Stimulated activated CD8-positive, alpha-beta memory T cell treated with anti-CD3 and anti-CD28 coated beads, Interleukin-4, amount 100 ng/mL, for 4 hours (primary cell): ENCODE measurements at places on chromosomes 1 and 21.
A peak's percentile ranks its signal among the peaks of the same experiment; 100 is the strongest.

GRCh38 chr1:32241001-32241763, 5.8 kb upstream of the FAM167B start:
- no peak for DNase-seq

DNA sequence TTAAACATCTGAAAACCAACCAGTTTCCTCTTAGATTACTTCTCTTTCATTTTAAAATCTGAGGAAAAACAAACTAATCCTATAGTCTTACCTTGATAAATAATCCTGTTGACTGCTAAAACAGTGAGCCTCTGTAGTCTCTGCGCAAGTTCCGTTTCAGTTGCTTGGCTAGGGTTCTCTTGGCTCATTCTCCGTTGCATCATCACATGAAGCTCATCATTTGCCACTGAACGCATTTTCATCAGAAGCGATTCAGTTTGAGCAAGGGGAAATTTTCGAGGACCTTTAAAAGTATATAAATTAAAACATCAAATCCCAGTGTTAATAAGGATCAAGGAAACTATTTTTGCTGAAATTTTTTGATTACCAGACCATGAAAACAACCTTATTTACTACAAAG, 96.7 kb upstream of the GNG4 start:
- DNase-seq = no peak

GRCh38 chr1:27388337-27389005, 4.0 kb upstream of the GPR3 start:
- peak; percentile 45 for DNase-seq

DNA sequence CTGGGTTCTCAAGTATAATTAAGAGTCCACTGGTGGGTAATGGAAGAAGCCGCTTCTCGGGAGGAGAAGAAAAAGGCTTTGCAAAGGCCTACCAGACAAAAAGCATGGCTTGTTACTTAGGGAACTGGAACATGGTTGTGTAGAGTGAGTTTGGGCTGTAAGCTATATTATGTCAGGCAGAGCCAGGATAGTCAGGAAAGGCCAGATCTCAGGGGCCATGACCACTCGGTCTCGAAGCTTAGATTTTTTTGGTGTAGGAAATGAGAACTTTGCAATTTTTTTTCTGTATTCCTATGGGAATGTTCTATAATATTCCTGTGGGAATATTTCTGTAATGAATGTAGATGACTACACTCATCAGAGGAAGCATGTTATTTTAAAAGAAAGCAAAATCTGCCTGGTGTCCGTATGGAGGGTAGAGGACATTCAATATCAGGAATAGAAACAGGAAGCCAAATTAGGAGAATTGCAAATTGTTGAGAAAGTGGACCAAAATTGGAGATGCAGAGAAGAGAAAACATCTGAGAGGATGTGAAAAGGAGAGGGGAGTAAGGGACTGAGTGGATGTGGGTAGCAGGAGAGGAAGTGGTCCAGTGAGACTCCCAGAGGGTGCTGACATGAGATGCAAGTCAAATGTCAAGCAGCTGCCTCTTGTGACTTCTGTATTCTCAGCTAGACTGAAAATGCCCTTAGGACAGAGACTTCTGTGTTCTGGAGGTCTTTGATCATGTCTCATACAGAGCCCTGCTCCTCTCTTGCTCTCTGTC, 45.2 kb upstream of the HAO2 start:
- DNase-seq = no peak

DNA sequence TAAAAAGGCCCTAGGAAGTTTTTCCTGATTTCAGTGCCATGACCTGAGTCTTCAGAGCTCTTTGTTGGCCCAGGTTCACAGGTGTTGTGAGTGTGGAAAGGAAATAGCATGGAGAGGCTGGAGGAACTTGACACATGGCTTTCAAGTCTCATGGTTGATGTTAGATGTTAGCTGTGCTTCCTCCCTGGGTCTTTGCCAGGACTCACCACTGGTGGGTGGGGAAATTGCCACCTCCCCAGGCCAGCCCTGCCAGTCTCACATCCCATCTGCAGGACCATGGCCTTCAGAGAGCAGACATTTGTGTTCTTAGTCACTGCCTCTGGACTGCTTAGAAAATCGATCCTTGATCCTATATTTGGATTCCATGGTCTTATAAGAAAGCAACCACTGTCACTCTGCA, 383.2 kb downstream of the DISC1 start:
- DNase-seq = no peak

GRCh38 chr1:175514387-175514953, 228.9 kb downstream of the TNR start:
- DNase-seq = no peak

DNA sequence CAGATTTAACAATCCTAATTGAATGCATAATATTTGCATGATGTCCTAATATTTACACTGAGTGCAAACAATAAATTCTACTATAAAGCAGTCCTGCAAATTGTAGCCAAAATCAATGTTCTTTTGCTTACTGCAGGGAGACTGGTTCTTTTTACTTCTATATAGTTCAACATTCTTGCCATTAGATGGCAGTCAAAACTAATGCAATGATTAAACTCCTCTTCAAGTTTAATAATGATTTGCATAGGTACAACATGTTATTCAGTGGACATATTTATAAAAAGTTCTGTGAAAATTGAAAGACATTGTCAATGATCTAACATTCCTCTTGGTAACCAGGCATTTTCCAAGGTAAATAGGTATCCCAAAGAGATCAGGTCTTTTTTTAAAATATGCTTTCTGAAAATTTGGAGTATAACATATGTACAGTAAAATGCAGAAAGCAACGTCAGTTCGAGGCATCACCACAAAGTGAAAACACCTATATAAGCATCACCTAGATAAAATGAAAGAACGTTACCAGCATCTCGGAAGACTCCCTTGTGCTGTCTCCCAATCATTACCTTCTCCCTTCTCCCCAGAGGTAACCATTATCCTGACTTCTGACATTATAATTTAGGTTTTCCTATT, 9.8 kb upstream of the FNBP1L start:
- no peak for DNase-seq

DNA sequence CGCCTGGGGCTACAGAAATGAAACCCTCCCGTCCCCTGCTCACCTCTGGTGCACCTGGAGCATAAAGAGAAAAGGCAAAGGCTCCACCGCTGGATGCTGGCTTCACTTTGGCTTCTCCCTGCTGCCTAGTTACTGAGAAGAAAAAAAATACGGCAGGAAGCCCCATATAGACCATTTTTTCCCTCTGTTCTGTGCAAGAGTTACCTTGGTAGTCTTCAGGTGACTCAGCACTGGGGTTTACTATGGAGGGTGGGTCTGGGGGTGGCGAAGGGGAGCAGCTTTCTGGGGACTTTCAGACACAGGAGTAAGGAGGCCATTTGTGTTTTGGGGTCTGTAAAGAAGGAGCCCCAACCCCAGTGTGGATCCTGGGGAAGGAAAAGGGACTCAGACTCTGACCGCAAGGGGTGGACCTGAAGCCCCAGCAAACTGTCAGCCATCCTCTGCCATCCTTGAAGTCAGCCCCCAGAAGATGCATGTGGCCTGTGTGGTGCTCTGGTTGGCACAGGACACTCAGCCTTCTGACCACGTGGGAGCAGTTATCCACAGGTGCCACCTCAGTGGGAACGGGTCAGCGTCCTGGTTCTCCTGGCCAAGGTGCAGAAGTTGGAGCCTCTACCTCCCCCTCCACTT, 25.9 kb upstream of the EPS8L3 start:
- no peak for DNase-seq

GRCh38 chr1:36709869-36710481, 227.3 kb upstream of the CSF3R start:
- no peak for DNase-seq

- DNase-seq = no peak
Measured at GRCh38 chr1:210223226-210223904, 9.2 kb upstream of the SERTAD4 start.

GRCh38 chr1:181175356-181175910, 86.9 kb downstream of the IER5 start:
- DNase-seq = no peak

GRCh38 chr1:100229681-100230443, 19.8 kb downstream of the DBT start:
- DNase-seq = no peak

DNA sequence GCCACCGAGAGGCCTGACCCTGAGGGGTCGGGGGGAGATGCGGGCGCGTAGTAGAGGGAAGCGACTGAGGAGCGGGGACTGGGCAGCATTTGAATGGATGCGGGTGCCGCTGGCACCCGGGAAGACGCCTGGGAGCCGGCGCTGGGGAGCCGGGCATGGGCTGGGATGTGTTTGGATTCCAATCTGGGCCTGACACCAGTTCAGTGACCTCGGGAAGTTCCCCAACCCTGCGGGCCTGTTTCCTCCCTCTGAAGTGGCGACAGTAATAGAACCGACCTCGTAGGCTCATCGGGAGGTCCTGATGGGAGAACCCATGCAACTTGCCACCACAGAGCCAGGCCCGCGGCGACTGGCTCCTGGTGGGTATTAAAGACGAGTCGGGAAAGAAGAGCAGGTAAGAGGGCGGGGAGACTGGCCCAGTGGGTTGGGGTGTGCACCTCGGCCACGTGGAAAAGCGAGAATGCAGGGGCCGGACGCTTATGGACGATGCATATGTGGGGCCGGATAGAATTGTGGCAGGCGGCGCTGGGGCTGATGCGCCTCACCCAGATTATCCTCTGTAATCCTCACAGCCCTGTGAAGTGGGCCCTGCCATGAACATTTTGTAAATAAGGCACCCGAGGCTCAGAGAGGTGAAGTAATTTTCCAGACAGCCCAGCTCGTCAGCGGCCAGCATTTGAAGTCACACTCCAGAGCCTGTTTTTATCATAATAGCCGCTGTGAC, 105.8 kb downstream of the SLC16A1 start:
- DNase-seq = no peak

GRCh38 chr1:20380175-20380574, 89.5 kb downstream of the VWA5B1 start:
- no peak for DNase-seq

GRCh38 chr1:244165701-244166100, 114.6 kb downstream of the ZBTB18 start:
- DNase-seq = no peak

DNA sequence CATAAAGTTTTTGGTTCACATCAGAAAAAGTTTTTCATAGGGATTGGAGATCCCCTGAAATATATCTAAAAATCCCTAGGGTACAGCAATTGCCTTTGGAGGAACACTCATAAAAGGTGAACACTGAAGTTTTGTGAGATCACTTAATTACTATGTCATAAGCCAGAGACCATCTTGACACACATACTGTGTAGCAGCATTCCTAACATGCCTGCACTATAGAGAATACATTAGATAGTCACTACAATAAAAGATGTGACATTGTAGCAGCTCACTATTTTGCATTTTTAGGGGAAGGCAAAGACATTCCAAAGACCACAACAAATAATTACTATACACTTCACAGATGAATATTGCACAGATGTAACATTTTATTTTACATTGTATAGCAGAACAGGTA, 779.9 kb downstream of the KCNT2 start:
- no peak for DNase-seq
